GM23338 (cell line): ENCODE measurements at places on chromosomes 16 and 17. TPM values are rescaled to one million over a fixed set of nuclear protein-coding genes. Genes with fewer than 3 reads are reported as not detected.
A peak's percentile ranks its signal among the peaks of the same experiment; 100 is the strongest.

Gene P2RX1
- 0.19 and 2.2 TPM in 2 replicates for total RNA-seq

Gene NF1
- total RNA-seq: 48.3 and 49.7 TPM in 2 replicates

Gene RBFOX1
- total RNA-seq: 0.62 and 2.5 TPM in 2 replicates

Gene TBC1D3E
- total RNA-seq: not detected in 2 replicates

Gene TPSD1
- 0.17 TPM in 1 of 2 replicates, not detected in the other for total RNA-seq

Gene CACNG1
- total RNA-seq: not detected in 2 replicates

- no peak for DNase-seq
Observed at GRCh38 chr17:51888816-51889215, 269.7 kb downstream of the CA10 start.

DNA sequence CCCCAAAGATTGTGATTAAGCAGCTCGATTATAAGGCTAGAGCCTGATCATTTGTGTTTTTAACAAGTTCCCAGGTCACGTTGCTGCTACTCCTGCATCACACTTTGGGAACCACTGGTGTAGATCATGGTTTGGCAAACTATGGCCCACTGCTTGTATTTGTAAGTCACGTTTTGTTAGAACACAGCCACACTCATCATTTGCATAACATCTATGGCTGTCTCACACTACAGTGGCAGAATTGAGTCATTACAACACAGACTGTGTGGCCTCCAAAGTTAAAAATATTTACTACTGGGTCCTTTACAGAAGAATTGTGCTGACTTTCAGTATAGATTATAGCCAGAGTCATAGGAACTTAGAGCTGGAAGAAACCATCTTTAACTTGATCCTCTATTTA, 515.3 kb upstream of the PSMD7 start:
- peak; percentile 11 for DNase-seq

DNA sequence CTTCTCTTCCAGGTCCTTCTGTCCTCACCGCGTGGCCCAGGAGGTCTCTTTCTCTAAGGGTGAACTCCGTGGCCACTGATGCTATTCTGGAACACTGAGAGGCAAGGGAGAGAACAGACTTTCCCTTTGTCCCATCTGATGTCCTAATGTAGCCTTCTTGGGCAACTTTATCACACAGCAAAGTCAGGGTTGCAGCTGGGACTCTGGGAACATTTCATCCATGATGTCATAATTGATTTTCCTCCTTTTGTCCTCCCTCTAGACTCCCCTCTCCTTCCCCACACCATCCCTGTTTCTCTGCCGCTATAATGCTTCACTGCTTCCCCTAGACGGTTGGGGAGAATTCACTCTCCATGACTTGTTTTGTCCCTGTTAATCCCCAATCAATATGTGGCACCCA, 201.0 kb downstream of the SHISA9 start:
- no peak for DNase-seq

DNA sequence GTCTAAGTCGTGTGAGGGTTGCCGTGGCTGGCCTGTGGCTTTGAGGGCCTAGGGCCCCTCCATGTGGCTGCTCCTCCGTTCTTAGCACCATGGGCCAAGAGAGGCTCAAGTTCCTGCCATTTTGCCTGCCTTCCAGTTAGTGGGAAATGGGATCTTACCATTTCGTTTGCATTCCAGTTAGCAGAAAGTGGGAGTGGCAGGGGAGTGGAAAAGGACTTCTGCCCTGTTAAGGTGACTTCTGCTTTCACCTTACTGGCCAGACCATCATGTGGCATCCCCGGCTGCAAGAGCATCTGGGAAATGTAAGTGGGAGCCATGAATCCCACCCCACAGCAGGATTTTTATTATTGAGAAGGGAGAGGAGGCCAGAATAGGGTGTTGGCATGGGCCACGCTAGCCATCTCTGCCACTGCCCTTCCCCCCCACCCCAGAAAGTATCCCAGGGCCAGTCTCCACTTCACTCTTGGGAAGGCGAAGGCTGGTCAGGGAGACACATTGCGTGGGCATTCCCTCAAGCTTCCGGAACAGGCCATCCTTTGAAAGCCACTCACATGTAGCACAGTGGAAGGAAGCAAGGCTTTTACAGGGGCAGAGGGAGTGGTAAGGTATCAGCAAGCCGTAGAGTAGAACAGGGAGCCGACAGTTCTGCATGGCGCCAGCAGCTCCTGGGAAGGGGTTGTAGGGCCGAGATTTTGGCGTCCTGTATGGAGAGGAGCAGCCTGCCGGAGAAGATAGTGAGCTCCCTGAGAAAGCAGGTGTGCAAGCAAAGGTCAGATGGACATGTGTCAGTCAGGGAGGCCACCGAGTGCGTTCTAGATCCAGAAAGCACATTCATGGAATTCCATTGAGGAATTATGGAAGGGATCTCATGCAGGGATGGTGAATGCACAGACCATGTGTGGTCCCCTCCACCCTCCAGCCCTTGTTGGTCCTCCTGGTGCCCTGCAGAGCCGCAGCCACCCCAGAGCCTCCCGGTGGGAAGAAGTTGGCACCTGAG, 33.4 kb downstream of the CMIP start:
- no peak for DNase-seq

DNA sequence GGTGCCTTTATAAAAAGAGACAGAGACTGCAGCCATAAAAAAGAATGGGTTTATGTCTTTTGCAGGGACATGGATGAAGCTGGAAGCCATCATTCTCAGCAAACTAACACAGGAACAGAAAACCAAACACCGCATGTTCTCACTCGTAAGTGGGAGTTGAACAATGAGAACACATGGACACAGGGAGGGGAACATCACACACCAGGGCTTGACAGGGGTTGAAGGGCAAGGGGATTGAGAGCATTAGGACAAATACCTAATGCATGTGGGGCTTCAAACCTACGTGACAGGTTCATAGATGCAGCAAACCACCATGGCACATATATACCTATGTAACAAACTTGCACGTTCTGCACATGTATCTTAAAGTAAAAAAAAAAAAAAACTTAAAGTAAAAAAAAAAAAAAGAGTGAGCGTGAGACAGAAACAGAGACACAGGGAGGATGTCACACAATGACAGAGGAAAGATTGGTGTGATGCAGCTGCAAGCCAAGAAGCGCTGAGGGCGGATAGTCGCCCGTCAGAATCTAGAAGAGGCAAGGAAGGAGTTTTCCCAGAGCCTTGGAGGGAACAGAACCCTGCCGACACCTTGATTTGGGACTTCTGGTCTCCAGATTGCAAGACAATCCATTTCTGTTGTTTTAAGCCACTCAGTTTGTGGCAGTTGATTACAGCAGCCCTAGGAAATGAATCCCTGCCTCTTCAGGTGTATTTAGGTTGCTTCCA, 27.4 kb upstream of the TNS4 start:
- no peak for DNase-seq

DNA sequence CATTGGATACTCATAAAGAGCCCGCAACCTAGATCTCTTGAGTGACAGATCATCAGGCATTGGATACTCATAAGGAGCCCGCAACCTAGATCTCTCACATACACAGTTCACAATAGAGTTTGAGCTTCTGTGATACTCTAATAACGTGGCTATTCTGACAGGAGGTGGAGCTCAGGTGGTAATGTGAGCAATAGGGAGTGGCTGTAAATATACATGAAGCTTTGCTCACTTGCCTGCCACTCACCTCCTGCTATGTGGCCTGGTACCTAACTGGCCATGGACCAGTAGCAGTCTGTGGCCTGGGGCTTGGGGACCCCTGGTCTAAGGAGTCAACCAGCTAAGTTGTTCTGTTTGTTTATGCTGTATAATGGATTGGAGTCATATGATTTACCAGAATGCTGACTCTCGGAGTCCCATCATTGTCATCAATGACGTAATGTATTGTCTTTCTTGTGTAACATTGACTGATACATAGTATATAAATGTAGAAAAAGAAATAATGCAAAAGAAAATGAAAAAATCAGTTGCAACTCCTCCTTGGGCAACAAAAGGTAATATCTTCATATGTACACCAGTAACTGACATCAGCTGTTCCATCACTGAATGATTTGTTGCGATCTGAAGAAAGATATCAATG, 17.5 kb downstream of the ABCA9 start:
- no peak for DNase-seq

DNA sequence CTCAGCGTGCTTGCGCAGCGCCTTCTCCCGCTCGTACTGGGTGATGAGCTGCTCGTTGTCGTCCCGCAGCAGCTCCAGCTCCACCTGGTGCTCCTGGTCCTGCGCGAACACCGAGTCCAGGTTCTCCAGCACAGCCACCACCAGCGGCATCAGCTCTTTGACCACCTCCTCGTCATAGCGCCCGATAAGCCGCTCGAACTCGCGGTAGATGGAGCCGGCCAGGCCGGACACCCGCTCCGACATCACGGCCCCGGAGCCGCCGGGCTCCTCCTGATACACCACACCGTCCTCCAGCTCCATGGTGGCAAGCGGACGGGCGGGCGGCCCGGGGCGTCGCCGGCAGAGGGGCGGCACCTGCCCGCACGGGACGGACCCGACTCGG, 320 bp downstream of the SPAG9 start:
- no peak for DNase-seq

DNA sequence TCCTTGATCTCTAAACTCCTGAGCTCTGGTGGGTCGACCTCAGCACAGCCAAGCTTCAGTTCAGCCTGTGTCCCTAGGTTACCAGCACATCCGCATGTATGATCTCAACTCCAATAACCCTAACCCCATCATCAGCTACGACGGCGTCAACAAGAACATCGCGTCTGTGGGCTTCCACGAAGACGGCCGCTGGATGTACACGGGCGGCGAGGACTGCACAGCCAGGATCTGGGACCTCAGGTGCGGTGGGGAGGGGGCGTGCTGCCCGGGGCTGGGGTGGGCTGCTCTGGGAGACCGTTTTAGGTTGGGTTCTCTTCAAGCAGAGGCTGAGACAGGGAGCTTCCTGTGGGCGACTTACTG, 1.1 kb downstream of the MLST8 start:
- no peak for DNase-seq

DNA sequence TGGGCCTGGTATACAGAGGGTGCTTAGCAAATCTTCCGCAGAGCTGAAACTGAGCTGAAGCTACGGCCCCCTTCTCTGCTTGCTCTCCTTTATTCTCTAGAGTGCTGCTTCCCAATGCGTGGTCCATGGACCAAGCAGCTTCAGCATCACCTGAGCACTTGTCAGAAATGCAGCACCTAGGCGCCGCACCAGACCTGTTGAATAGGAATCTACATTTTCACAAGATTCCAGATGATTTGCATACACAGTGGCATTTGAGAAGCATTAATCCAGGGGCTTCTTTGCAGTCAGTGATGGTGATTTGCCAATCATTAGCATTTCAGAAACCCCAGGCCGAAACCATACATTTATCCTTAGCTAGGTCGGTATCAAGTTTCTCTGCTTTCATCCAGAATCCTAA, 204.2 kb downstream of the CDH13 start:
- peak; percentile 3 for DNase-seq

DNA sequence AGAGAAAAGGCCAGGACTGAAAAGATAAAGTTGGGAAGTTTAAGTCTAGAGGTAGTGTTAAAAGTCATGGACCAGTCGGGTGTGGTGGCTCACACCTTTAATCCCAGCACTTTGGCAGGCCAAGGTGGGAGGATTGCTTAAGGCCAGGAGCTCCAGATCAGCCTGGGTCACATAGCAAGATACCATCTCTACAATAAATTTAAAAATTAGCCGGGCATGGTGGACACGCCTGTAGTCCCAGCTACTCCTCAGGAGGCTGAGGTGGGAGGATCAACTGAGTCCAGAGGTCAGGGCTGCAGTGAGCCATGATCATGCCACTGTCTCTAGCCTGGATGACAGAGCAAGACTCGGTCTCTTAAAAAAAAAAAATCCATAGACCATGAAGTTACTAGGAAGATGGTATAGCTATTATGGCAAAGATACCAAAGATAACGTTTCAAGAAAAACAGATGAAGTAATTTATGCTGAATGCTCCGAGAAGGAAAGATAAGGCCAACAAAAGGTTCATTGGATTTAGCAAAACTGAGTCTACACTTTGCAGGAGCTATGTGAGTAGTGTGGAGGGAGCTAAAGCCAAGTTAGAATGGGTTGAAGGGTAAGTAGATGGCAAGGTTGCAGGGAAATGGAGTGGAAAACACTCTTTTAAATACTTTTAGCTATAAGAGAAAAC, 11.7 kb downstream of the TRIM37 start:
- no peak for DNase-seq

DNA sequence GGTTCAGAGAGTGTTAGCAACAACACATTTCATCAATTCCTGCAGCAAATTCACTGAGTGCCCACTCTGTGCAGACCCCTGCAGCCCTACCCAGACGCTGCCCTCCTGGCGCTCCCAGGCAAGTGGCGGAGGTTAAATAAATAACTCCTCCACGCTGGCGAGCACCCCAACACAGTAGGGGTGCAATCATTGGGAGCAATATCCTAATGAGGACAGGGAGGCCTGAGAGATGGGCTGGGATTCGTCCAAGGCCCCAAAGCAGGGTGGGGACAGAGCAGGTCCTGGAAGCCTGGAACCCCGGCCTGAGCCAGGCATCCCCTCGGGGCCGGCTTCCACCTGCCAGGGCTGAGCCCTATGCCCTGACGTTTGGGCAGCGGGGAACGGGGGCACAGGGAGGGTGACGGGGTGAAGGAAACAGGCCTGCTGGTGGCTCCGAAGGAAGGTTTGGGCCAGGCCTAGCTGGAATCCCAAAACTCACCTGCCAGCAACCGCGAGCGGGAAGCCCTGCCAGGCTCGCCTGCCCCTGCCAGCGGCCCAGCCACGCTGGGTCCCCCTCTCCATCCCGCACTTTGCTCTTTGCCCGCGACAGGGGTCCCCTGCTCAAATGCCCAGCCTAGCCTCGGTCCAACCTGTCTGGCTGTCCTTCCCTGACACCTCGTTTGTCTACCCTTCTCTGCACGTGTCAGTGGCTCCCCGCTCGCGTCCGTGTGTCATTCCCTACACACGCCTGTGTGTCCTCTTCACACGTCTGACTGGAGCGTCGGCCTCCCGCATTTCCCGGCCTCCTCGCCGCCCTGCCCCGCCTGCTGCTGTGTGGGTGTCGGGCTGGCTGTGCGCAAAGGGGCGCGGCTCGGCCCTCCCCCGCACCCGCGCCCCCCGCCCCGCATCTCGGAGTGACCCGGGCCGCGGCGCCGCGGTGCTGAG, 721 bp upstream of the BEAN1 start:
- DNase-seq: peak; percentile 49

DNA sequence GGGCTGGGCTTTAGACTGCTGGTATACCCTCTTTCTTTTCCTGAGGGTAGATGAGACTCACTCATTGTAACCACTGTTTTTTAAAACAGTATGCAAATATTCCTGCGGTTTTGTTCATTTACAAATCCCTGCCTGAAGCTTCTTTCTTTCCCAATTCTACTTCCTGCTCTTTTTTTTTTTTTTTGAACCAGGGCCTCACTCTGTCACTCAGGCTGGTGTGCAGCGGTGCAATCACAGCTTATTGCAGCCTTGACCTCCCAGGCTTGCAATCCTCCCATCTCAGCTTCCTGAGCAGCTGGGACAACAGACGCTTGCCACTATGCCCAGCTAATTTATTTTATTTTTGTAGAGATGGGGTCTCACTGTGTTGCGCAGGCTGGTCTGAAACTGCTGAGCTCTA, 8.0 kb upstream of the SULT1A1 start:
- DNase-seq: peak; percentile 34

DNA sequence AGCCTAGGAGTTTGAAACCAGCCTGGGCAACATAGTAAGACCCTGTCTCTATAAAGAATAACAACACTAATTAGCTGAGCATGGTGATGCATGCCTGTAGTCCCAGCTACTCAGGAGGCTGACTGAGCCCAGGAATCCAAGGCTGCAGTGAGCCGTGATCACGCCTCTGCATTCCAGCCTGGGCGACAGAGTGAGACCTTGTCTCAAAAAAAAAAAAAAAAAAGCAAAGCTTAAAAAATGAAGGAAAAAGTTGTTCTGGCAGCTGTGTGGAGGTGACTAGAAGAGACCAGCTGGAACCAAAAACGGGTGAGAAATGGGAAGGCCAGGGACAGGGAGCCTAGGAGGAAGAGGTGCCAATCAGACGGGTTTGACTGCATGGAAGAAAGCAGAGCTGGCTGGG, 4.2 kb downstream of the BCL7C start:
- DNase-seq: no peak
